ENCODE measurements at places on chromosomes 13 and 19.

DNA sequence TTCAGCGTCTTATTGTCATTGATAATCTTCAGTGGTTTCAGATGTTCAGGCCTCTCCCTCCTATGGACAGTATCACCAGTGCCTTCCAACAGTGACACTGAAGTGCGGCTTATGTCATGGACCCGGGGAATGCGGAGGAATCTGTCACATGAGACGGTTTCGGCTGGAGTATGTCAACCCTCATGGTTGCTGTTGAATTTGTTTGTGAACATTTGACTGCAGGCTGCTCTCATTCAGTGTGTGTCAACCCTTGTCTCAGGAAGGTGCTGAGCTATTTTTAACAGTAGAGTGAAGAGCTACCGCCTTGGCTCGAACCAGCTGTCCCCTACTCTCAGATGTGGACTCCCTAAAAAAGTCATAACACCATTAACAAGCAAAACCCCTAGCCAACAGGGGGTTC, 138.8 kb upstream of the RNF113B start:
- no peak for DNase-seq

DNA sequence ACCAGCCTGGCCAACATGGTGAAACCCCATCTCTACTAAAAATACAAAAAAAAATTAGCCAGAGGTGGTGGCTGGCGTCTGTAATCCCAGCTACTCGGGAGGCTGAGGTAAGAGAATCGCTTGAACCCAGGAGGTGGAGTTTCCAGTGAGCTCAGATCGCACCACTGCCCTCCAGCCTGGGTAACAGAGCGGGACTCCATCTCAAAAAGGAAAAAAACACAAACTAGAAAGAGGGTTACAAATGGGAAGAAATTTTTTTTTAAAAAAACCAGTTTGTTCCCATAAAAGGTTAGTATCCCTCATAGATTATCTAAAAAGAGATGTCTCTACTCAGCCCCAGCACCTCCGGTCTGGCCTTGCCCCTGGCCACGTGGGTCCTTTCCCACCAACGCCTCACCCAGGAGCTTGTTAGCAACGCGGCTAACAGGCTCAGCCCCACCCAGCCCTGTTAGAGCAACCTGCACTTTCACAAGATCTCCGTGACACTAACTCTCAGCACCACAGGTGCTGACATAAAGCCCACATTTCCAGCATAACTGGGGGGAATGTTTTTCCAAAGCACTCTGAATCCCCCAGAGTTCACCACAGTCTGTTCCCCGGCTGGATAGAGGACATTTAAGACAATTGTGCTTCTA, 4.3 kb downstream of the DMKN start:
- DNase-seq, result peak; percentile 70

GRCh38 chr13:59681636-59682311, 482.0 kb downstream of the DIAPH3 start:
- DNase-seq, result no peak

GRCh38 chr13:101331731-101332130, 84.6 kb downstream of the NALCN start:
- DNase-seq, result no peak

DNA sequence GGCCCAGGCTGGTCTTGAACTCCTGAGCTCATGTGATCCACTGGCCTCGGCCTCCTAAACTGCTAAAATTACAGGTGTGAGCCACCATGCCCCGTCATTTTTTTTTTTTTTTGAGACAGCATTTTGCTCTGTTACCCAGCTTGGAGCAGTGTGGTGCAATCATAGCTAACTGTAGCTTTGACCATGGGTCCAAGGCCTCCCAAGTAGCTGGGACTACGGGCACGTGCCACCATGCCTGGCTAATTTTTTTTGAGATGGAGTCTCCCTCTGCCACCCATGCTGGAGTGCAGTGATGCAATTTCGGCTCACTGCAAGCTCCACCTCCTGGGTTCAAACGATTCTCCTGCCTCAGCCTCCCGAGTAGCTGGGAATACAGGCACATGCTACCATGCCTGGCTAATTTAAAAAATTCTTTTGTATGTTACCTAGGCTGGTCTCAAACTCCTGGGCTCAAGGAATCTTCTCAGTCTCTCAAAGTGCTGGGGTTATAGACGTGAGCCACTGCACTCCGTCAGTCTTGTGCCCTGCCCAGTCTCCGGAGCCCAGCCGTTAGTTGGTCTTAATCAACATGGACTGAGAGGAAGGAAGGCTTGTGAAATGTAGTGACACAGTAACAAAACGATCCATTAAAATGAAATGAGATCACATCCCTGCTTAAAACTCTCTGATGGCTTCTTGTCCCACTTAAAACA, 1.4 kb upstream of the LRG1 start:
- no peak for DNase-seq

DNA sequence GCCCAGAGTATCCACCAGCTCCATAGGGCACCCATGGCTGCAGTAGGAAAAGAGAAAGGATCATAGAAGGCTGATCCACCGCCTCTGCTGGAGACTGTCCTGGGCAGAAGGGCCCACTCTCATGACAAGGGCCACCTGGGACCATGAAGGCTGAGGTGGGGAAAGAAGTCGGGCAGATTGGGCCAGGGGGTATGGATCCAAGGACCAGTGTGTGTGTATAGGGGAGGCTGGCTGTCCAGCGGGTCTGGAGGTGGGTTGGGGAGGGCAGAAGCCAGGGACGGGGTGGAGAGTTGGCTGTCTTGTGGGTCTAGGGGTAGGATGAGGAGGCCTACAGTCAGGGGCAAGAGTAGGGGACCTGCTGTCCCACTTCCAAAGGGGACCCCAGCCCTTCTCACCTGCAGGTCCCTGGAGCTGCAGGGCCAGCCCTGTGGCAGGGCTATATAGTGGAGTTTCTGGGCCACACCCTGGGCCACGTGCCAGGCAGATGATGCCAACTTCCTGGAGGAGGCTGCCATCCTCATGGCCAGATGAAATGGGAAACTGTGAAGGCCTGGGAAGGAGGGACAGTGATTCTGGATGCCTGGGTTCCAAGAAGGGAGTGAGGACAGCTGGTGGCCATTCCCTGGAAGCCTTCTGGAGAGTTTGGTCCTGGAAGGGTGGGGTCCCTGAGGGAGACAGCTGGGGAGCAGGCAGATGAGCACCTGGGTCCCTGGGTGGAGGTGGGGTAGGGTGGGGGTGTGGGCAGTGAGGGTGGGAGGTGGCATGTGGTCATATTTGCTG, at the start of gene FCGBP:
Gene FCGBP, minus strand, starts transcription at position 51 of the 780 bp plus-strand sequence.
- no peak for DNase-seq

- no peak for DNase-seq
Observed at GRCh38 chr19:42343344-42344110, 18.1 kb downstream of the MEGF8 start.

DNA sequence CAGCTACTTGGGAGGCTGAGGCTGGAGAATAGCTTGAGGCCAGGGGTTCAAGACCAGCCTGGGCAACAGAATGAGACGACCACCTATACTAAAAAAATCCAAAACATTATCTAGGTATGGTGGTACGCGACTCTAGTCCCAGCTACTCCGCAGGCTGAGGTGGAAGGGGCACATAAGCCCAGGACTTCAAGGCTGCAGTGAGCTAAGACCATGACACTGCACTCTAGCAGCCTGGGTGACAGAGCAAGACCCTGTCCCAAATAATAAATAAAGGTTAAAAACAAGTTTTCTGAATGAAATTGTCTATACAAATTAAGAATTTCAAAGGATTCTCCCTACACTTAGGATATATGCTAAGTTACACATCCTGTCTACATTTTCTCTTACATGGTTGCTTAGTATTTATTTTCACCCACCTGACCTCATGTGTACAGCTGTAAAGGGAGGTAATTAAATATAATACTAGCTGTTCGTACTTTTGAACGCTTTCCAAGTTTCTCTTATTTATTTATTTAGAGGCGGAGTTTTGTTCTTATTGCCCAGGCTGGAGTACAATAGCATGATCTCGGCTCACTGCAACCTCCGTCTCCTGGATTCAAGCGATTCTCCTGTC, 1.6 kb downstream of the SLC25A30 start:
- DNase-seq, result peak; percentile 28

DNA sequence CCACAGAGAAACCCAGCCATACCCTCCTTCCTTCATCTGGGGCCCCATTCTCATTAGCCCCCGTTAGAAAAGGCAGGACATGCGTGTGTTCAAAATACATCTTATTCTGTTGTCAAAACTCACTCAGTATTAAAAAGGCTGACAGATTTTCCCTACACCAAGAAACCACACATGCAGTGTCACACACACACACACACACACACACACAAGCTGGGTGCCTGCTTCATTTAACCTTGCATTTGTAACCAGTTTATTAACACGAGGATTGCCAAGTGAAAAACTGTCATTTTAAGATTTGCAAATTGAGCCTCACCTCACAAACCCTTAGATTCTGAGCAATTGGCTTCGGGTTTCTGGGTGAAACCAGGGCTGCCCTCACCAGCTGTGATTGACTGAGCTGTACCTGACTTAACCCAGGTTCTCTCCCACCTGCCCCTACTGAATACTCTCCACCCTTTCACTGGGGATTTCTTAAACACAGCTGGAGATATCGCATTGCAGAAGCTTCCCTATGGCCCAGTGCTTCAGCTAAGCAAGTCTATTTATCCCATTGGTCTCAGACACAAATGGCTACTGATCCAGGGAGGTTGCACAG, 172.7 kb upstream of the ZNF507 start:
- no peak for DNase-seq

DNA sequence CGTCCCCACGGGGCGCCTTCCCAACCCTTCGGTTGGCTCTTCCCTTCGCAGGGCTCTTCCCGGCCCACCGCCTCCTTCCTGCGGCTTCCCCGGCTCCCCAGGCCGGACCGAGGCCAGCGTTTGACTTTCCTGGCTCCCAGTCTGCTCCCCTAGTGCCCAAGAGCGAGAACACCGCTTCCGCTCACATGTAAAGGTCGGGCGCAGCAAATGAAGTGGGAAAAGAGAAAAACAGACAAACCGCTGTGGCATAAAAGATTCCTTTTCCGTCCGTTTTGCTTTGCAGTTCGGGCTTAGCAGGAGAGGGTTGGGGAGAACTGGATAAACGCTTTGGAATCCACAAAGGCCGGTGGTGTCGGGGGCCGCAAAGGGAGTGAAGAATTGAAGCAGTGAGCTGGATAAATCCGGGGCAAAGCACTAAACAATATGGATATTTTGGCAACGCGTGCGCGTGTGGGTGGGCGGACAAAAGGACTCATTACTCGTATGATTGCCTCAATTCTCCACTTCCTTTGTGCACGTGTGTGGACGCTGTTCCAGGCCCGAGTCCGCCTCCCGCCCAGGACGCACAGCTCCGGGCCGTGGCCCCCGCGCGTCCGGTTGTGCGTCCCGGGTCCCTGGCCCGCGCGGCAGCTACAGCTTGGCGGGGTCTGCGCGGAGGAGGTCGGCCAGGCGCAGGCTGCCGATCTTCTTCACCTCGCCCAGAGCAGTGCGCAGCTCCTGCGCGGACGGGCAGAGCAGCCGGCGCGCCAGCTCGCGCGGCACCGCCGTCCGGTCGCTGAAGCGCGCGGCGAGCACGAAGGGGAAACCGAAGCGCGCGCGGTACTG, 8.6 kb upstream of the CDX2 start:
- DNase-seq, result no peak

DNA sequence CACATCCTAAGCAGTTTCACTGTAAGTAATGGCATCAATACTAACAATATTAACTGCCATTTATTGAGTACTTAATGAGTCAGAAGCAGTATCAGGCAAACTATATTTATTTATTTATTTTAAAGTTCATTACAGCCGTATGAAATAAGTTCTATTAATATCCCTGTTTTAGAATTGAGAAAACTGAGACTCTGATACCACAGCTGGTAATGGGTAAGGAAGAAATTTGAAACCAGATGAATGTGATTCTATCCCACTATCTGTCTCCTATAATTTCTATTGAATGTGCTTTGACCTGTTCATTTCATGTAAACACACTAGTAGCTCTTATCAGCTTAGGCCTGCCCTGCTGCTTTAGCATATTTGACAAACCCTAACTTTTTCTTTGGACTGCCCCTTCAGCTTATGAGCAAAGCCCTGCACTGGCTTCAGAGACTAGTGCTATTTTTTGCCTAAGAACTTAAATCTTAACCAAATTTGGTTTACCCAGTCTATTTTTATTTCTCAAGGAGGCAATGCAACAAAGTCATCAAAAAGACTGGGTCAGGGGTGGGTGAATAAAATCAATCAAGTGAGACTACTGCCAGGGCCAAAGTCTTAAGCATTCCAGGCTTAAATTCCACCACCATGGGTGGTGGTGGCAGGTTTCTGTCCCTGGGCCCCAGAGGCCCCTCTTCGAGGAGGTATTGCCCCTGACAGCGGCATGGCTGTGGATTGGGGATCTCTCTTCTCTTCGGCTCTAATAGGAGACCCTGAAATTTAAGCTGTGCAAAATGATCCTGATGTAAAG, 143.4 kb downstream of the DLEU7 start:
- no peak for DNase-seq

- DNase-seq, result no peak
Observed at GRCh38 chr19:44866664-44867063, 20.6 kb downstream of the NECTIN2 start.

- no peak for DNase-seq
Observed at GRCh38 chr19:28908941-28909340, 304.0 kb downstream of the UQCRFS1 start.

GRCh38 chr19:47609906-47610894, 1.3 kb downstream of the BICRA start:
- peak; percentile 75 for DNase-seq

DNA sequence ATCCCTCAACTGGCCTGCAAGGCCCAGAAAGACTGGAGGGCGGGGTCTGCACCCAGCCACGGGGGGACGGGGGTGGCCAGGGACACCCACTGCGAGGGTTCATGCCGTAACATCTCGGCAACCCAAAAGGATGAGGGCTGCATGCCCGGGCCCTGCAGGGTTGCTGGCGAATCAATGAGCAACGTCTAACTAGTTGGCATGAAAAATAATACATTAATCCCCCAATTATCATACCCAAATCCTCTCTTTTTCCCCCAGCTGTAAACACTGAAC, 232.2 kb downstream of the TUBA3C start:
- DNase-seq, result no peak

GRCh38 chr19:55591555-55591954, 7.8 kb downstream of the FIZ1 start:
- DNase-seq, result no peak

DNA sequence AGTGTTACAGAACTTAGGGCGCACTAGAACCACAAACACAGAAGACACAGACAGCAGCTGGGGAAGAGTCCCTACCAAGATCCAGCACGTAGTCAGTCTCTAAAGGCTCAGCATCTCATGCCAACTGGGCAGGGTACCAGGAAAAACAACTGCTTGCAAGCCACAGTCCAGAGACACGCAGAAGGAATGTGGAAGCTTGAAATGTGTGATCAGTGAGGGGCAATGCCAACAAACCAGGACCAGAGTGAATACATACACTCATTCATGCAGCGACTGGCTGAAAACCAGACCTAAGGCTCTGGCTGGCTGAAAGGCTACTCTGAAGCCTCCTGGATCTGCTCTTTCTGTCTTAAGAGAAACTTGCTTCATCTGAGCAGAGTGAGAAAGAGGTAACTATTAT, 1484.8 kb downstream of the EFNB2 start:
- DNase-seq, result no peak

GRCh38 chr13:44022196-44022595, 142.5 kb downstream of the LACC1 start:
- no peak for DNase-seq

- no peak for DNase-seq
Observed at GRCh38 chr13:72541674-72542073, 185.8 kb downstream of the MZT1 start.

Measured in natural killer cell (primary cell).